ENCODE measurements at places on chromosomes 2 and 18.
A peak's percentile ranks its signal among the peaks of the same experiment; 100 is the strongest.

- DNase-seq: no peak
These were observed 86.0 kb upstream of the MAPK4 start for GRCh38 chr18:50473881-50474280.

- DNase-seq: no peak
These were observed 60.4 kb downstream of the FAM117B start for GRCh38 chr2:202695166-202695565.

GRCh38 chr2:27221166-27221565 lies 4.0 kb downstream of the CAD start:
- no peak for DNase-seq

- no peak for DNase-seq
These were observed 218.3 kb upstream of the RND3 start for GRCh38 chr2:150705767-150706166.

DNA sequence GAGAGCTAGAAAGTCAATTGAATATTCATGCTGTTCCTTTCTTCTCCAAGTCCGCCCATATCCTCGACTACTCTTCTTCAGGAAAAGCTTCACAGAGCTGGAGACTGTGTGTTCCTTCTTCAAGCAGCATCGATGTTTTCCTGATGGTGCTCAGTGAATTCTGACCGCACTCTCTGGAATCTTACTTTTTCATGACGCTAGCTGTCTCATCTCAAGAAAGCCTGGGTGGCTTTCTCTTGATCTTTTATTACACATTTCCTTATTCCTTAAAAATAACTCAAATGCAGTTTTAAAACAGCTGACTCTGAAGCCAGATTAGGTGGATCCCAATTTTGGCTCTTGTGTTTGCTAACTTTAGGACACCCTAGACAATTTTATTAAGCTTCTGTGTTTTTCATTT lies 1245.1 kb upstream of the LRRTM1 start:
- no peak for DNase-seq

DNA sequence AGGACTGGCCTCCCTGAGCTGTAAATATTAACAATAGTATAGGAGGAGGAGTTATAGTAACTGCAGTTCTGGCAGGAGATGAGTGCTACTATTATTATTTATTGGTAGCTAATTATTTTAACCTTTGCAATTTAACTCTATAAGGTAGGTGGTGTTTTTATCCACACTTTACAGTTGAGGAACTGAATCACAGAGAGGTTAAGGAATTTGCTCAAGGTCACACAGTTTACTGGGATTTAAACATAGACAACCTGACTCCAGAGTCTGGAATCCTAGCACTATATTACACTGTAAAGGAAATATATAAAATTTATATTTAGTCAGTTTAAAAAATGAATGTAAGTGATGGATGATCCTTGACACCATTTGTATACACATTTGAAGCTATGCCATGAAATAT lies 2.1 kb downstream of the ERICH2 start:
- DNase-seq: no peak

DNA sequence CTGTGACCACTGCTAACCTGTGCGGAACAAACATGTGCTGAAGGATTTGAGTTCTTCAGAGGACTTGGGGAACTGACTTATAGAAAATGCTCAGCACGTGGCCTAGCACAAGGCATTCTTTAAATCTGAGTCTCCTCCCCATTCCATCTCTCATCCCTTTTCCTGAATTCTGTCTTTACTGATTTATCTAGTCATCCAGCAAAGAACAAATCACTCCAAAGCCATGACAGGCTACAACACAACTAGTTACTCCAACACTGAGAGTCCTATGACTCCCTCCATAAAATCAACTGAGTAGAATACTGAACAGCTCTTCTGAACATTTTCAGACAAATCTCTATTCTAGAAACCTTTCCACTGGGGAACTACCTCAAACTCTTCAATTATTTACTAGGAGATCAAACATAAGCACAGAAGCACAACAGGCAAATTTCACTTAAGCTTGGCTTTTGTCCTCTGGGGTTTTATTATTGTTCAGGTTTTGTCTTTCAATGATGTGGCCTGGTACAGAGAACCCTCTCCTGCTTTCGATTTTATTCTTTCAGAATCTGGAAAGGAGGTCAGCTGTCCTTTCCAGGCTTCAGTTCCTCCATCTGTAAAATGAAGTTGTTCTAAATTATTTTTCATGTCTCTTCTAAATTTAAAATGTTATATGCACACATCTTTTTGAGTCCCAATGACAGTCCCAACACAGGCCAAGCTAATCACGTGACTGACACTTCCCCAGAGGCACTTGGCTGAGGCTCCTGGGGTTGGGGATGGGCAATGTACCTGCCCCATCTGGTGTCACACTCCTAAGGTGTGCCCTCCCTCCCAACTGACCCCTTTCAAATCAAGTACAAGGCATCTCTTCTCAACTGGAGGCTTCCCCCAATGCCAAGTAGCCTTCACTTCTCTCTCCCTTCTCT lies 31.8 kb downstream of the RNU4ATAC start:
- DNase-seq: no peak

- DNase-seq: no peak
These were observed 19.8 kb upstream of the ATOH8 start for GRCh38 chr2:85734015-85734414.

DNA sequence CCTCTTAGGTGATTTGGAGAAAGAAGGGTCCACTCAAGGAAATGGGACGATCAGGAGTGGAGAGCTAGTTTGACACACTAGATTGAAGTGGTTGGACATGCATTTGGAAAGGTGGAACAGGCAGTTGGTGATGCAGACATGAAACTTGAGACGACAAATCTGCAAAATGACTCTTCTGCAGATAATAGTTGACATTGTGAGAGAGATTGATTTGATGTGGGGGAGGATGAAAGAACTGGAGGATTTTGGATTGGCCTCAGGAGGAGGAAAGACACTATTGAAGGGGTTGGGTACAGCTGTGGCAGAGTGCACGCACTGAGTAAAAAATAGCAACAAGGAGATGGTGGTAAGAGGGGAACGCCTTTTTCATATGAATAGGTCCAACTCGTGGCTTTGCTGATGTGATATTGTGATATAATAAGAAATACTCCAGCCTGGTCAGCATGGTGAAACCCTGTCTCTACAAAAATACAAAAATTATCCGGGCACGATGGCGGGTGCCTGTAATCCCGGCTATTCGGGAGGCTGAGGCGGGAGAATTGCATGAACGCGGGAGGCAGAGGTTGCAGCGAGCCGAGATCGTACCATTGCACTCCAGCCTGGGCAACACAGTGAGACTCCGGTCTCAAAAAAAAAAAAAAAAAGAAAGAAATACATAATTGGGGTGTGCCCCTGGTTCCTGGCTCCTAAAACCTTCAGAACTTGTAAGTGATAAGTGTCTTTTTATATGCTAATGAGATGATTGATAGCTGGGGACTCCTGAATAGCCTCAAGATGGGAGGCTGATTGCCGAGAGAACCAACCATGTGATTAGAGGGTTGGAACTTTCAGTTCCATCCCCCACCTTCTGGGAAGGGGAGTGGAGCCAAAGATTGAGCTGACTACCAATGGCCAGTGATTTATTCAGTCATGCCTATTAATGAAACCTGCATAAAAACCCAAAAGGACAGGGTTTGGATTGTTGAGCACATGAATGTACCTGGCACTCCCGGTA lies 9.7 kb downstream of the TTLL4 start:
- DNase-seq: no peak

DNA sequence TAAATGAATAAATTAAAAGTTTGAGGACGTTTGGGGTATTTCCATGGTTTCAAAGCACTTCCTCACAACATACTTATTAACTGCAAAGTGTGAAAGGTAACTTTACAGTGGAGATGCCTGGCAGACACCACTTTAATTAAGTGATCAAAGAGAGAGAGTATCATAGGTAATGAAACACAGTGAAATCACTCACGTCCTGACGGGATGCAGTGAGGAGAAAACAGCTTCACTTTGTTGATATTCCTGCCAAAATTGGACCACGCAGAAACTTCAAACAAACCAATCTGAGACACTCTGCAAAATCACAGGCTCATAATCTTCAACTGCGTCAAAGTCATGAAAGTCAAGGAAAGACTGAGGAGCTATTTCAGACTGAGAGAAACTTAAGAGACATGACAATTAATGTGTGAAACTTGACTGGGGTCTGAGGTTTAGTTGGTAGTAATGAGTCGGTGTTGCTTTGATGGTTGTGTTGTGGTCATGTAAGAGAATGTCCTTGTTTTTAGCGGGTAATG lies 66.0 kb upstream of the ITGB6 start:
- DNase-seq: no peak

- no peak for DNase-seq
These were observed 57.0 kb downstream of the PARD6G start for GRCh38 chr18:80190311-80190710.

GRCh38 chr18:68354176-68354575 lies 360.7 kb downstream of the TMX3 start:
- DNase-seq: no peak

- DNase-seq: no peak
These were observed 141.5 kb upstream of the NDUFV2 start for GRCh38 chr18:8960740-8961657.

GRCh38 chr2:206435742-206436141 lies 7.6 kb upstream of the ADAM23 start:
- DNase-seq: peak; percentile 34

DNA sequence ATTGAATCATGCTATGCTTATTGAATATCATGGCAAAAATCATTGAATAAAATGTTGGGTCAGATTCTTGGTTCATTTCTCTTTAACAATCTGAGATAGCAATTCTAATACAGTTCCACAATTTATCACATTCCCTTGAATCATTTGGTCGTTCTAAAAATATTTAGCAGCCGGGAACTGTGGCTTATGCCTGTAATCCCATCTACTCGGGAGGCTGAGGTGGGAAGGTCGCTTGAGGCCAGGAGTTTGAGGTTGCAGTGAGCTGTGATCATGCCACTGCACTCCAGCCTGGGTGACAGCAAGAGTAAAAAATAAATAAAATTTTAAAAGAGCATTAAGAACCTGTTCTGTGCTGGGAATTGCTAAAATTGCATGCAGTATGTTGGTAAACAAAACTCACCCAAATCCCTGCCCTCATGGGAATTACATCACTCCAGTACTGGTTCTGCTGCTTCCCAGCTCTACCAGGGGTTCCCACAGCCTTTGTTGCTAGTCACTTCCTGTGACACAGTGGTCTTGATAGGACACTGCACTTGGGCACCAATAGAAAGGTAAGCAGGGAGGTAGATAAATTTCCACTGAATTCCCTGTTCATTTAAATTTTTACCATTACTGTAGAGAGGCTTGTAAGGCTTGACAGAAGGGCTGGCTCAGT lies 200.4 kb downstream of the CTNNA2 start:
- DNase-seq: no peak

- no peak for DNase-seq
These were observed 458.0 kb downstream of the CPS1 start for GRCh38 chr2:211014376-211014775.

DNA sequence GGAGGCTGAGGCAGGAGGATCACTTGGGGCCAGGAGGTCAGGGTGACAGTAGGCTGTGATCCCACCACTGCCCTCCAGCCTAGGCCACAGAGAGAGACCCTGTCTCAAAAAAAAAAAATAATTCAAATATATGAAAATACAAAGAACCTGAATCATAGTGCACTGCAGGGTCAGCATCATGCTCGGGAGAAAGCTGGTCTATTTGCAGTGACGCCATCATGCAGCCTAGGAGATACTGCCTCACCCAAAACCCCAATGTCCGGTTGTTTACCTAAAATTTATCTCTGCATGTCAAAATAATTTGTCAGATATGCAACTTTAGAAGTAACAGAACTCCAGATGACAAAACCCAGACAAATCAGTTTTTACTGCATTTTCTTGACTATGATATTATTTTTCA lies 61.5 kb upstream of the ALKAL2 start:
- no peak for DNase-seq

- DNase-seq: no peak
These were observed 42.5 kb downstream of the TEX44 start for GRCh38 chr2:231634951-231635875.

- peak; percentile 51 for DNase-seq
These were observed 164.2 kb downstream of the ANTXR1 start for GRCh38 chr2:69177063-69177771.

DNA sequence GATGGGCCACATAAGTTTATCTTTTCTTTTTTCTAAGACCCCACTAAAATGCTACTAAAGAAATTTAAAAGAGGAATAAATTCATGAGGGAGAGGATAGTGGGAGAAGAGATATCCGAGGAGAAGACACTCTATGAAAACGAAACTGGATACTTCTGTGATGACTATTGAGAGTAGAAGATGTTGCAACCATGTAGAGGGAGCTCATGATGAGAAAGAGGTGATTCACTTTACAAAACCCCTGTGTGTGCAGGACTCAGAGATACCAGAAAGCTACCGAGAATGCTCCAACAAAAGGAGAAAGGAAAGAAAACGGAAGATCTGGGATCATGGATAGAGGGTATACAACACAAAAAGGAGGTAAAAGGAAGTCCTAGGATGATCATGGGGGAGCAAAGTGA lies 34.9 kb downstream of the SLC38A11 start:
- DNase-seq: no peak

DNA sequence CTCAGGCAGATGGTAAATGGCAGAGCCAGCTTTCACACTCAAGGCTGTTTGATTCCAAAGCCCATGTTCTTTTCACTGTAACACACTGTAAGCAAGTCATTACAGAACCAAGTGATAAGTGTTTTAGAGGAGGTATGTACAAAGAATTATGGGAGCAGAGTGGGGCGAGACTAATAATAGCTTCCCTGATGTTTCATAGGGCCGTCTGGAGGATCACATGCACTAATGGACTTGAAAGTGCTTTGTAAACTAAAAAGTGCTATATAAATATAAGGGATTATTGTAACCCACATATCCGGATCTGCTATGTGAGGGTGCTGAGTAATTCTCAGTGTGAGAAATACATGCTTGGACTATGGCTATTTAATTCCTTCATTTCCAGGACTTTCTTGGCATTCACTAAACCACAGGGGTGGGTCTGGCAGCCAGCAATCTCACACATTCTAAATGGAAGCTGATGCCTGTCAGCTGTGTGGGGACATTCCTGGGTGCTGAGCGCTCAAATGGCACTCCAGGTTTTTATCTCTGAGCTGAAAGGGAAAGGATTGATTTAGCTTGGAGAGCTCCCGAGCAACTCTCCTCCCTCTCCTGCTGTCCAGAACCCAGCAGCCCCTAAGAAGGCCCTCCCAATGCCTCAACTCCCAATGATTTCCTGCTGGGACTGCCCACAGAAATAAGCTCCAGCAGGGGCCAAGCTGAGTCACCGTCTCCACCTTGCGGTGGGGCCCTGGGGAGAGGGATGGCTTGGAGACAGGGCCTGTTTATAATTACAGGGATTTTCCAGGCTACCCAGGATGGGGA lies 222.8 kb downstream of the SOX11 start:
- DNase-seq: no peak

- no peak for DNase-seq
These were observed 33.4 kb upstream of the KLHL29 start for GRCh38 chr2:23351388-23352141.

Measured in glomerular endothelial cell (primary cell).